ENCODE measurements at places on chromosomes 13 and 19. TPM values are rescaled to one million over a fixed set of nuclear protein-coding genes. Genes with fewer than 3 reads are reported as not detected.

GRCh38 chr19:292951-293350, 1.7 kb upstream of the PLPP2 start:
- DNase-seq, result no peak

DNA sequence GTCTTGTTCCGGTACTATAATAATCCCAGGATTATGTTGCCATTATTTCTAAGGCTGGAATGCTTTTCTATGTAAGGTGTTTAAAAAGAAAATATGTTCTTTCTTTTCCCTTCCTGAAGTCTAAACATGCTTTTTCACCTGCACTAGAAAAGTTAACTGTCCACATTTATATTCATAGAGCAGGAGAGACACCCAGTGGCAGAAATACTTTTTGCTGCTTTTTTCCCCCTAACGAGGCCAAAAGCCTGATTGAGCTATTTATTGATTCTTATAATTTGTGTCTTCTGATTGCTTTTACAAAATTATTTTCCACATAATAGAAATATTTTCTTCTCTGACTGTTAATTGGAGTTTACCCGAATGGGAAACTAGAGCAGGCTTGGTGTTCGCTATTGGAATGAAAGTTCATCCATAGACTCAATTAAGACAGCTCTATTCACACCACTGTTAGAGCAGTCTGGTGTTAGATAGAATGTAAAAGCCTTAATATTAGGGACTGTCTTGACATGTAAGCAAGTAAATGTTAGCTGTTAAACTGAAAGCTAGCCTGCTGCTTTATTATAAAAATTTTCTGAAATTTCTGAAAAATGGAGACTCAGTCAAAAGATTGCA, 15.8 kb downstream of the GPR180 start:
- DNase-seq, result peak; percentile 30

DNA sequence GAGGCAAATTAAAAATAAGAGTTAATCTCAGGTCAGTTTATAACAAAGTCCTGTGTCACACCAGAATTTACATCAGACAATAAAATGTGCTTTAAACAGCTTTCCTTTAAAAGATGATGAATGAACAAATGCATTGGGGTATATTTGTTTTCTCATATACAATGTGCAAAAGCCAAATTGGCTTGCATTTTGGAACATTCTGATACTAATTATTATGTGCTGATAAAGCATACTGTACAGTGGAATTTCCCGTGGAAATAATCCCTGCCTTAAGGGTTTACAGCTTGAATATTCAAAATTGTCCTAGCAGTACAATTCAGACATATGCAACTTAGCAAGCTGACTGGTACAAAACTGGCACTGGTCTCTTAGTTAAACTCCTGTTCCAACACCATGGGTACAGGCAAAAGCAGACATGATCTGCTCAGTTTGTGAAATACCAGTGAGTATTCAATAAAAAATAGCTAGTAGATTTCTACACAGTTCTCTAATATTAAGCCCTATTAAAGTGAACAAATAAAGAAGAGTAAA, 373.4 kb downstream of the SLITRK1 start:
- DNase-seq, result no peak

- DNase-seq, result no peak
Observed at GRCh38 chr13:36766295-36766694, 52.7 kb upstream of the RFXAP start.

DNA sequence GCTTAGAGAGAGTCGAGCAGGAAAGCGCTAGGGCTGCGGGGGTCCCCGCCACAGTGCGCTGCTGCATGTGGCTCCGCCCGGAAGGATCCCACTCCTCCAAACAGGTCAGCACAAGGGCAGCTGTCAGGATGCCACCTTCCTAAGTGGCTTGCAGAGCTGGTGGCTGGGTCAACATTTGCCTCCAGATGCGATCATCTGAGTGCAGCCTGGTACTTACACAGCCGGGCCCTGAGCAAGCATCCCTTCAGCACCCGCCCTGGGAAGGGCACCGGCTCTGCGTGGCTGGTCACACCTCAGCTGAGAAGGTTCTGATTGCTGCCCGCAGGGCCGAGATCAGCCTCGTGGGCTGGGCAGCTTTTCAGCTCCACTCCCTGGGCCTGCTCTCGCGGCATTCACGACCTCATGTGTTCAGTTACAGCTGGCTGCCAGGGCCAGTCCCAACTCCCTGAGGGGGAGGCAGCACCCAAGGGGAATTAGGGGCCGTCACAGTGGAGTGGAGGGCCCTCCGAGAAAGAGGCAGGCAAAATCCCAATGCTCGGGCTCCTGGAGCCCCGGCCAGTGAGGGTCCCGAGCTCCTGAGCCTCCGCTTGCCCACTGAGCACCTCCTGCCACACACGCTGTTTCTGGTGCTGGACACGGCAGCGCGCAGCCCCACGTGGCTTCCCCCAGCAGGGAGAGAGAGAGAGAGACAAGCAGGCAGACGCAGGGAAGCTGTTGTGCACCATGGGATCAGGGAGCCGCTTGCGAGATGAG, 26.8 kb downstream of the AP1M1 start:
- DNase-seq, result no peak

DNA sequence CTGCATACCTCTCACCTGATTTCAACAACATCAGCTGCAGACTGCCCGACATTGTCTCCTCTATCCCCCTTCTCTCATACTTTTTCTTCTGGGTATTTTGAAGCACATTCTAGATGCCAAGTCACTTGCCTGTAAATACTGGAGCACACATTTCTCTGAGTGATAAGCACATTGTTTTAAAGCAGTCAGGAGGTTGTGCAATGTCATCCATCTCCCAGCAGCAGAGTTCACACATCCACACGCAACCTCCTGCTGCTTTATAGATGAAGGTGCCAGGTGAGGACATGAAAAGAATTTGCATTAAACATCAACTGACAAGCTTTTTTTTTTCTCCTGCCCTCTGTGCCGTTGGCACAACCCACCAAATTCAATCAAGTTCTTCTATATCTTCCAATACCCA, 5.5 kb downstream of the UPK1A start:
- no peak for DNase-seq

DNA sequence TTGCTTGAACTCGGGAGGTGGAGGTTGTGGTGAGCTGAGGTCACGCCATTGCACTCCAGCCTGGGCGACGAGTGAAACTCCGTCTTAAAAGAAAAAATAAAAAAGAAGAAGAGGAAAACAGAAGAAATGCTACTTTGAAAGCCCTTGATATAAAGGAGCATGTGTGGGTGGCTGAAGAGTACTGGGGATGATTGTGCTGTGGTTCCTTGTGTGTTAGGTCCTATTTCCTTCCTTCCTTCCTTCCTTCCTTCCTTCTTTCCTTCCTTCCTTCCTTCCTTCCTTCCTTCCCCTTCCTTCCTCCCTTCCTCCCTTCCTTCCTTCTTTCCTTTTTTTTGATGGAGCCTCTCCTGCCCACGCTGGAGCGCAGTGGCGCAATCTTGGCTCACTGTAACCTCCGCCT, 14.3 kb downstream of the WDR88 start:
- DNase-seq, result no peak

DNA sequence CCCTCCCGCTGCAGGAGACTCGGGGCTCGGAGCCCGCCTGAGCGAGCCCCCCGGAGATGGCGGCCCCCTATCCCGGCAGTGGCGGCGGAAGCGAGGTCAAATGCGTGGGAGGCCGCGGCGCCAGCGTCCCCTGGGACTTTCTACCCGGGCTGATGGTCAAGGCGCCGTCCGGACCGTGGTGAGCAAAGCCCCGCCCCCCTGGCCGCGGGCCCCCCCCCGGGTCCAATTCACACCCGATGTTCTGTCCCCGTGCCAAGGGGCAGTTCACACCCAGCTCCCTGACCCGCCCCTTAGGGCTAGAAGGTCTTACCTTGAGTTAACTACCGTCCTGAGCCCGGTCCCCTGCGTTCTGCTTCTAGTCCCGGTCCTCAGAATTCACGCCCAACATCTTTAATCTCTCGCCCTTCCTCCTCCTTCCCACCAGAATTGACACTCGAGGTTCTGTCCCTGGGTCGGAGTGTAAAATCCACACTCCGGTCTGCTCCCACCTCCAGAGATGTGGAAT, 1.4 kb downstream of the NPAS1 start:
- DNase-seq, result no peak

DNA sequence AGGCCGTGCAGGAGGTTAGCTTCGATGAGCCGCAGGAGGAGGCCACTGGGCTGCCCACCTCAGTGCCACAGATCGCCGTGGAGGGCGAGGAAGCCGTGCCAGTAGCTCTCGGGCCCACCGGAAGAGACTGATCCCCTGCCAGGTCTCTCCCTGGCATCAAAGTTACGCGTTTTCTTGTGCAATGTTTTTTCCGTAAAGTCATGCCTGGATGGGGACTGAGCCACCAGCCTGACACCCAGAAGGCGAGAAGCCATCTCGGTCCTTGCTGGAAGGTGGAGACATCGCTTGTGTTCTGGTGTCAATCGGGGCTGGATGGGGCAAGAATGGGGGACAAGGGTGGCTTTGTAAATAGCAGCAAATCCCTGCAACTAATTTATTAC, 3.4 kb upstream of the PIK3R2 start:
- DNase-seq, result no peak

GRCh38 chr13:27125357-27126282, 46.0 kb downstream of the USP12 start:
- no peak for DNase-seq

DNA sequence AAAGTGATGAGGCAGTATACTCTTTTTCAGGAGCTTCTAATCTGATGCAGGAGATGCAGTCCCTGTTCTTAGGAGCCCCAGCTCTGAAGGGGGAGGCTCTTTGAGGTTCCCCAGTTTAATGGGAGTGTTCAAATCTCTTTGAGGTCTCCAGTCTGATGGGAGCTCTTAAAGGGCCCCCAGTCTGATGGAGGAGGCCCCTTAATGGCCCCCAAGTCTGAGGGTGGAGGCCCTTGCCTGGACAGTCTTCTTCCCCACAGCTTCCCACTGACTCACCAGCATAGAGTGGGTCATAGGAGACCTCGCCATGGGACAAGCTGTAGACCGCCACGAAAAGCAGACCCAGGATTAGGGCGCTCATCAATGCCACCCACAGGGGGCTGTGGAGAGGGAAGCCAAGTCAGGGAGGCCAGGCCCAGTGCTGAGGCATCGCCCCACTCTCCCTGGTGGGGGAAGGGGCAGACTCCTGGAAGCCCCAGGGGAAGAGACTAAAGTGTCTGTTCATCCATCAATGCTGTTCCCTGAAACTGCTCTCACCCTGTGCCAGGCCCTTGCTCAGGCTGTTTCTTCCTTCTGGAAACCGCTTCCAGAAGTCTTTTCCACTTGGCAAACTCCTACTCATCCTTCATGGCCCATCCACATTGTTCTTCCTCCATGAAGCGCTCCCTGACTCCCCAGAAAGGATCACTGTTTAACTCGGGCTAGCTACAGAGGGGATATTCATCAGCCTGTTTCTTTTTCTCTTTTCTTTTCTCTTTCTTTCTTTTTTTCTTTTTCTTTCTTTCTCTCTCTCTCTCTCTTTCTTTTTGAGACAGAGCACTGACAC, 2.1 kb downstream of the TM6SF2 start:
- DNase-seq, result no peak

DNA sequence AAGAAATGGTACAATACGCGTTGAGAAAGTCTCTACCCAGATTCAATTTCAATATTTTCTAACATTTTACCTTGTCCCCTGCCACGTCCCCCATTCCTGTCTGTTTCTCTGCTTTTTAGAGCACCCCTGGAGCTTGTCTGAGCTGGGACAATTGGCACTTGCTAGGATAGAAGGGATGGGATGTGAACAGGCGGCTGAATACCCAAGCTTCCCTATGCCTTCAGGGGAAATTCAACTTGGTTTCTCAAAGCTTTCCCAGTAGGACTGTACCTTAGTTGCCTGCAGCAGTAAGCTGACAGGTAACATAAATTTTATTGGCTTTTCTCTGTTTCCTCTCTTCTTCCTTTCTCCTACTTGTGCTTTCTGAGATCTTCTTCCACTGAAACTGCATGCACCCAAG, 1663.3 kb downstream of the EFNB2 start:
- no peak for DNase-seq

Gene ATP4A
- not detected for total RNA-seq

Gene PRR20A
- total RNA-seq, result not detected

Gene ZNF66
- 9.3 TPM for total RNA-seq

Gene KCNJ14
- 1.5 TPM for total RNA-seq

Gene RAB20
- 11.1 TPM for total RNA-seq

Gene KBTBD6
- total RNA-seq, result 3.9 TPM

Gene SERTM1
- not detected for total RNA-seq

Data from activated CD8-positive, alpha-beta T cell treated with anti-CD3 and anti-CD28 coated beads for 36 hours (primary cell).